ENCODE measurements at places on chromosomes 7 and 10. TPM values are rescaled to one million over a fixed set of nuclear protein-coding genes. Genes with fewer than 3 reads are reported as not detected.

CPXM2 gene
- total RNA-seq: 99.2 TPM

SPDYE2 gene
- not detected for total RNA-seq

KEL gene
- total RNA-seq: not detected

FAM13C gene
- 3.4 TPM for total RNA-seq

ARHGEF5 gene
- total RNA-seq: 2.0 TPM

OR2A1 gene
- under 0.01 TPM for total RNA-seq

ACSM6 gene
- not detected for total RNA-seq

FAM204A gene
- 47.2 TPM for total RNA-seq

ZNF853 gene
- total RNA-seq: 0.13 TPM

AP5Z1 gene
- total RNA-seq: 30.6 TPM

Measured in aortic smooth muscle cell (primary cell).